ENCODE measurements at places on chromosomes 13 and 19.

DNA sequence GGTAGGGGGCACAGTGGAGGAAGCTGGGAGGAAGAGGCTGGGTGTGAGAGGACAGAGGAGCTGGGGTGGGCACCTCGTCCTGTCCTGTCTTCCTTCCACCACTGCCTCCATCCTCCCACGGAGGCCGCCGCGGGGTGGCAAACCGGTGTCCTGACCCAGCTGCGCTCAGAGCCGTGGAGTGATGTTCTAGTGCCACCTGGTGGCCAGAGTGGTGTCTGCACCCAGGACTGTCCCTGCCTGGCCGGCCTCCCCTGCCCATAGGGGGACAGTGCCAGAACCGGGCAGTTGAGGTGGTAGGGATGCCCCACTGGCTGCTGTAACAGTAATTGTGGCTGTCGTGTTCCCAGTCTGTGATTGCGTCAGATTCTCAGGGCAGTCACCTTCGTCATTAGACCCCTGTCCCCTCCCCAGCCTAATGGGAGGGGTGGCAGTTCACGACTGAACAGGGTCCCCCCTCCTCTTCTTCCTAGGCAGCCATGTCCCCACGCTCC is 11.1 kb upstream of the ARRDC2 start:
- DNase-seq, result peak; percentile 47

DNA sequence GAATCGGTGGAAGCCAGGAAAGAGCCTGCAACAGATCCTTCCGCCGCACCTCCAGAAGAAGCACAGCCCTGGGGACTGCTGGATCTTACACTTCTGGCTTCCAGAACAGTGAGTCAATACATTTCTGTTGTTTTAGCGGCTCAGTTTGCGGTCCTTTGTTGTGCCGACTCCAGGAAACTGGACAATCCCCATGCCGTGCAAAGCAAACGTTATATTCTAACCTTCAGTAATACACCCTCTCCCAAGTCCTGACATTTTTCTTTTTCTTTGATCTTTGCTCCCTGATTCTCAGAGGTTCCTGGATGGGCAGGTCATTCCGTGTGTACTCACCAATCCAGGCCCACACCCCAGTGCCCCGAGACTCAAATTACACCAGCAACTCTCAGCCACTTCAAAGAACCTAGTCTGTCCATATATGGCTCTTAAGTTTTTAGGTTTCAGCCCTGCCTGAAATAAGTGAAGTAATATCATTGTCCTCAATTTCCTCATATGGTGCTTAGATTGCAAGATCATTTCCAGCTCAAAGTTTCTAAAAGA is 387.1 kb upstream of the SGCG start:
- DNase-seq, result no peak

GRCh38 chr13:79581870-79582315 is 100.9 kb downstream of the NDFIP2 start:
- DNase-seq, result no peak

DNA sequence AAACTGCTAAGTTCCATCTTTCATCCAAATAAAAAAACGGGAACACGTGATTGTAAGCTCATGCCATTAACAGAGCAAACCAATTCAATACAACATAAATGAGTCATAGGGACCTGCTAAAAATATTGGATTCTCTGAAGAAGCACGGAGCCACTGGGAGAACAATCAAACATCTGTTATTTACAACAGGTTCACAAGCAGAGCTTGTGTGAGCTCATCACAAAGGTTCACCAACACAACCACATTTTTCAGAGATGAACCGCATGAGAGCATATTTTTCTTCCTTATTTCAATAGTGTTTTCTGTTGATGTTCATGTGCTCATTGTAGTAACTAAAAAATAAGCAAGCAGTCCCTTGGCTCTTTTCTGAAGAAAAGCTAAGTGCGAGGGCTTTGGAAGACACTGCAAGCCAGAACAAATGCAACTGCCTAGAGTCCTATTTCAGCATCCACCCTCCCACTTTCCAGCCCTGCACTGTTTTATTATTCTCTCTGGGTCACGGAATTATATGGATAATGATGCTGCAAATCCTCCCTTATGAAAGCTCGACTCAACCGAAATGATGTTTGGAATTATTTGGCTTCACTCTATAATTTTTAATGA is 545.8 kb downstream of the LIG4 start:
- DNase-seq, result no peak

- DNase-seq, result no peak
These were observed 15.9 kb downstream of the ZNF83 start for GRCh38 chr19:52622261-52622660.

DNA sequence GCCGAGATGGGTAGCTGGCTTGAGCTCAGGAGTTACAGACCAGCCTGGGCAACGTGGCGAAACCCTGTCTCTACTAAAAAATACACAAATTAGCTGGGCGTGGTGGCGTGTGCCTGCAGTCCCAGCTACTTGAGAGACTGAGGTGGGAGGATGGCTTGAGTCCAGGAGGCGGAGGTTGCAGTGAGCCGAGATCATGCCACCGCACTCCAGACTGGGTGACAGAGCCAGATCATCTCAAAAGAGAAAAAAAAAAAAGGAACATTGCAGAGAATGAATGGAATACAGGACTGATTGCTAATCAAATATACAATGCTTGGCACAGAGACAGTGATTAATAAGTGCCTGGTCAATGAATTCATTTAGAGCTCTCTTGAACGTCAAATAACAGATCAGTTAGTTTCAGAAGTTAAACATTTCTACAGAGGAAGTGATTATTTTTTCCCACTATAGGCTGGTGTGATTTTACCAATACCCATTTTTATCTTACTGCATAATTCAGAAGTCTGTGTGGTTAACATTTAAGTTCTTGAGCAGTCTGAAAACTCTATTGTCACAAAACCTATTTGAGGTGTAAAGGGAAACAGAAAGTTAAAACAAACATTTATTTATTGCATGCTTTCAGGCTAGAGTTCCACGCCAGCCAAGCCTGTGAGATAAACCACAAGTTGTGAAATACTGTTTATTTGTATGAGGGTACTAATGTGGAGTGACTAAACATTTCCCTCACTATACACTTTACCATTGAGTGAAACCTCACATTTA is 7.7 kb upstream of the TBC1D4 start:
- no peak for DNase-seq

DNA sequence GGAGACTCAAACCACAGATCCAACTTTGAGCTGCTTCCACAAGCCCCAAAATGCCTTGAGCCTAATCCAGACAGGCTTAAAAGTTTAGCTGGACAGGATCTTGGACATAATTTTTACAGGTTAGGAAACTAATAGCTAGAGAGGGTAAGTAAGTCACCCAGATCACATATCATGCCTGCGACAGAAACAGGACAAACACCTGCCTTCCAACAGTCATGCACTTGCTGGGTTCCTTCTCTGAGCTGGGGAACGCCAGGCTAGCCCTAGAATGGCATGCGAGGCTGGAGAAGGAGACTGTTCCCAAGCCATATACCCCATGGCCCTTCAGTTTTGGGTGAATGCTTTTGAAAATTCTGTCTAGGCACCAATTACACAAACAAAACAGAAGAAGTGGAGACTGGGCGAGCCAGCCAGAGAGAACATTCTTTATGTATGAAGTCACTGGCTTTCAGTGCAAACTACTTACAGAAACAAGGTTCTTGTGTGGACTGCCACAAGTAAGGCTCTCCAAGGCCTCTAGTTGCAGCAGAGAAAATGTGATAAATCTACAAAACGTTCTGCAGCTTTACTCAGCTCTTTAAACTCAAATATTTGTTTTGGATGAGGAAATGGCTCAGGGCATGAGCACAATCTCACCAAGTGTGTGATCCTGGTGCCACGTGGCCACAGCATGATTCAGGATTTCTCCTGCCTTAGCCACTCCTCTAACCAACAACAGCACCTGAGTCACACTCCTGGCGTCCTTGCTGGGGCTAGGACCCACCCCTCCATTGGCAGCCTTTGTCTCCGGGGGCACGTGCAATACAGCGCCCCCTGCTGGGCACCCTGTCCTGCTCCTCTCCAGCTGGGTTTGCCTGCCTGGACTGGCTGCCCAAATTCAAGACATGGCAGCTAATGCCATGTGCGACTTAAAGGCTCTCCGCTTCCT is 73.4 kb upstream of the UBL3 start:
- peak; percentile 66 for DNase-seq

DNA sequence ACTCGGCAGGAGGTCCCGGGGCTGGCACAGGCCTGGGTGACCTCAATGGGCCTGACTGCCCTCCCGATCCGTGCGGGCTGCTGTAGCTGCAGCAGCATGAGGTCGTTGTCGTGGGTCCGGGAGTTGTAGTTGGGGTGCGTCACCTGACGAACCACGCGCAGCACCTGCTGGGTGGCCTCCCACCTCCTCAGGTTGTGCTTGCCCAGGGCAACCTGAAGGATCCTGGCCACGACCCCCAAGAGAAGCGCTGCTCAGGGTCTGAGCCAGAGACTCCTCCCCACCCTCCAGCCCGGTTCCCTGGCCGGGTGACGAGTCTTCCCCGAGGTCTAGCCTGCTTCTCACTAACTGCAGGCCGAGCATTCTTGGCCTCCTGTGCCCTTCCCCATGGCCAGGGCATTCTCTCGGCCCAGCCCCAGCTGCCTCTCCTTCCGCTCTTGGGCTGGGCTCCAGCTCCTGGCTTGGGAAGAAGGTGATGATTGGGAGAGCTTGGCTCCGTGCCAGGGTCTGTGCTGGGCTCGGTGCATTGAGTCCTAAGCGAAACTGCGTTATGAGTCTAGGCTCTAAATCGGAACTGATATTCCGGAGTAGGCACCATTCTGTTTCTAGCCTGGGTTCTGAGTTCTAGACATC is 3.1 kb downstream of the KLK14 start:
- no peak for DNase-seq

DNA sequence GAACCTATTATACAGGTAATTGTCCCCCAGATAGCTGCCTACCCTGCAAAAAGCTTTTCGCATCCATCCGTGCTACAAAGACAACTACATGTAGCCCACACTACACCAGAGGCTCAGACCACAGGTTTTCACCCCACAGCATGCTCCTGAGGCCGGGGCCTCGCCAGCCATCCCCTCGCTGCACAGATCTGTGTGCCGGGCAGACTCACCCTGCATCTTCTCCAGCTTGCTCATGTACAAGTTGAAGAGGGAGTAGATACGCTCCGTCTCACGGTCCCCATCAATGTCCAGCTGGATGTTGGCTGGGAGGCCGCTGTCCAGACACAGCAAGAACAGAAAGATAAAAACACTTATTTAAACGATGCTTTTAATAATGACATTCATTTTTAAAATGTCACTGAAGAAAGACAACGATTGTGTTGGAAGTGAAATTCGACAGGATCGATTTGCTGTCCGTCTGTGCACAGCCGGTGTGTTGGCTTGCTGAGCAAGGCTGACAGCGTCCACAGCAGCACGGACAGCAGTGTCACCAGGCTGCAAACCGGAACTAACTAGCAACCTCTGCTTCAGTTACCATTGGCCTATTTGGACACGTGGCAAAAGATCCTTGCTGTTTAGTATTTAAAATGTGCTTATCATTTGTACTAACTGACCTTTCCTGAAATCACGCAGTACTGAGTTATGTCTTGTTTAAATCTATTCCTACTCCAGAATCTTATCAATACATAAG is 18.6 kb upstream of the C13orf46 start:
- DNase-seq, result no peak

DNA sequence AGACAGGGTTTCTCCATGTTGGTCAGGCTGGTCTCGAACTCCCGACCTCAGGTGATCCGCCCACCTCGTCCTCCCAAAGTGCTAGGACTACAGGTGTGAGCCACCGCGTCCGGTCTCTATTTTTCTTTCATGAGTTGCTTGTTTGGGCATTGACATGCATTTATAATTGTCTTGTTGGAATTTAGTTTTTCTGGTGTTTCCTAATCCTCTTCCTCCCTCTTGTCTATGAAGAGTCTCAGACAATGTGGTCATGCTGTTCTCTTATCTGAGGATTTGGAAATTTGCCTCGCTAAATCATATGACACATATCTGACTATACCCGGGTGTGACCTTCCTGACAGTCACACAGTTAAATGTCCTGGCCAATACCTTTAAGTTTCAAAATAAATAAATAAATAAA is 7.4 kb upstream of the CEACAM18 start:
- DNase-seq, result no peak

DNA sequence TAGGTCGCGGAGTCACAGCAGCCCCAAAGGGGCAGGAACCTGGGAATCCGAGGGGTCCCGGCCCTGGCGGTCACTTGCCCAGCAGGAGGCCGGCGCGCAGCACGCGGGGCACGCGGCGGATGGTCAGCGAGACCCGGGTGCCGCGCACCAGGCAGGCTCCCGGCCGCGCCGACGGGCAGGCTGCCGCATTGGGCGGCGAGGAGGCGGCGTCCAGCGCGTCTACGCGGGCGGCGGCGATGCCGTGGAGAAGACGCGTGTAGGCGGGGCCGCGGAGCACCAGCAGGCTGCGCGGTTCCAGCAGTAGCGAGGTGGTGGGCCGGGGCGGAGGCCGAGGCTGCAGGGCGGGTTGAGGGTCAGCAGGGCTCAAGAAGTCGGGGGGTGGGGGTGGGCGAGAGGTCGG is 607 bp upstream of the SYNE4 start:
- peak; percentile 47 for DNase-seq

DNA sequence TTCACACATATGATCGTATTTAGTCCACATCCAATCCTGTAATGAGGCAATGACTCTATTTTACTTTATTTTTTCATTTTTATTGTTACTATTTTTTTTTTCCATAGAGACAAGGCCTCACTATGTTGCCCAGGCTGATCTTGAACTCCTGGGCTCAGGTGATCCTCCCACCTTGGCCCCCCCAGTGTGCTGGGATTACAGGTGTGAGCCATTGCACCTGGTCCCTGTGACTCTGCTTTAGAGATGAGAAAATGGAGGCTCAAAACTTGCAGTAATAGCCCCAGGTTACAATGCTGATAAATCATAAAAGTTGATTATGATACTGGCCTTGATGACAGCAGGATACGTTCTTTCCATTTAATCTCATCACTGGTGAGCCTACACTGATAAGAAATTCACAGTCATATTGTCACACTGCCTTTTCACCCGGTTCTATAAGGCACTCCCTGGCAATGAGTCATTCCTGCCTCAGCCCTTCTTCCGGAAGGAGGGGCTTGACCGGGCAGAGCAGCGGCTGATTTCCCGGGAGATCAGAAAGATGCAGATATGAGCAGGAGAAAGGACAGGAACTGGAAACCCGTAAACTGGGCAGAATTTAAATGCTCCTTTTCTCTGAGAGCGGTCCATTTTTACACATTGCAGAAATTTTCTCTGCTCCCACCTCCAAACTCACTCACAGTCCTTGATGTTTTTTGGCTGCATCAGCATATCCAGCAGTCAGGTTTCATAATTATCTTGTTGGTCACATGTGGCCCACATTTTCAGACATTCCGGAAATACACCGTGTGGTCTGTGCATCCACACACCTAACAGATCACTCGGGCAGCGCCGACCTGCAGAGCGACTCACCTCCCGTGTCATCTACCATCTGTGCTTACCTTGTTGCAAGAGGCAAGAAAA is 616.4 kb downstream of the EFNB2 start:
- no peak for DNase-seq

GRCh38 chr13:73913751-73914518 is 220.3 kb downstream of the KLF12 start:
- DNase-seq, result no peak

GRCh38 chr13:114118511-114119123 is 13.8 kb downstream of the RASA3 start:
- DNase-seq, result no peak

GRCh38 chr13:110525328-110526319 is 35.9 kb downstream of the RAB20 start:
- peak; percentile 81 for DNase-seq
